Neural crest cell (in vitro differentiated cells): ENCODE measurements at places on chromosomes 12 and 14. TPM values are rescaled to one million over a fixed set of nuclear protein-coding genes. Genes with fewer than 3 reads are reported as not detected.

- DNase-seq: no peak
These were observed 31.4 kb downstream of the CFAP251 start for GRCh38 chr12:121949648-121950397.

DNA sequence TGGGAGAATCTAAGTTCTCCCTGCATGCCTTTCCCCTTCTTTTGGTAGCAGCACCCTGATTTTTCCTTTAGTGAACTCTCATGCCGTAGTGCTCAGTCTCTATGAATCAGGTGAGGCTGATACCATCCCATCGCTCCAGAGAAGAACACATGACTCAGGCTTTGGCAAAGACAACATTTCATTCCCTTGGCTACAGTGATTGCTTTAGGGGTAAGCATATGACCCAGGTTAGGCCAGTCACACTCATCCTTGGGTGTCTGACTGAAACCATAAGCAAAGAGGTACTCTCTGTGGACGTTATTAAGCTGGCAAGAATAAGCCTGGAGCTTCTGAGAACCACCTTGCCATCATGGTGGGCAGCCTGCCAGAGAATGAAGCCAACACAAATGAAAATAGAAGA is 141.8 kb downstream of the MYRFL start:
- DNase-seq: no peak

DNA sequence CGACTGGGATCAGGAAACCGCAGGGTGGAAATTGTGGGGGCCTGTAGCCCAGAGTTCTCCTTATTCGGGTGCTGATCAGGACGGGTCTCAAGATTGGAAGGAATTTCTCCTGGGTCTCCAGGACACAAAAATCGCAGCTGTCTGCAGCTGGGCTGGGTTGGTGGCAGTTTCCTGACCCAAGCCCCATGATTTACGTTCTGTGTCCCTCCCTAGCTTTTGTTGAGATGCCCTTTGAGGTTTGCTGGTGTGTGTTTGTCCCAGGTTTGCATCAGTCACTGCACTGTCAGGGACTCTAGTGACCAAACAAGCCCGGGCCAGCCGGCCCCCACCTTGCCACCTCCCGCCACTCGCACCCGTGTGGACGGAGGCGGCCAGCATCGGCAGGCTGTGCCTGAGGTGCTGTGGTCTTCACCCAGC is 89.5 kb downstream of the FBXL14 start:
- no peak for DNase-seq

GRCh38 chr12:71685312-71685906 is 473 bp upstream of the TMEM19 start:
- no peak for DNase-seq

DNA sequence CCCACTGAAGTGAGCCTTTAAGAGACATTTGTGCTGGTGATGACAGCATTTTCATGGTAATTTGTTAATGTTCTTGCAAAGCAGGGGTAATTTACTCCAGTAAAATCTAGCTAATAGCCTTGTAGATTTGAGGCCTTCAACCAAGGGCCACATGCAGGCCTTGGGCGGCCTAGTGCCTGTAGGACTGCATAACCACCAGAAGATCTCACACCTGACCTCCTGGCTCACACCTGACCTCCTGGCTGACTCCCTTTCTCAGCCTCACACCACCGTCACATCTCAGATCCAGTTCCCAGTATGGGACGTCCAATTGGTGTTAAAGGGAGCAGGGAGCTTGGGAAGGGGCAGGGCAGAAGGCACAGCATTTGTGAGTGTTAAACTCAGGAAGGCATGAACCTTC is 26.9 kb downstream of the C12orf42 start:
- no peak for DNase-seq

- no peak for DNase-seq
These were observed 96.9 kb upstream of the EVL start for GRCh38 chr14:99968191-99968920.

GRCh38 chr12:2119266-2119665 is 66.5 kb downstream of the CACNA1C start:
- no peak for DNase-seq

DNA sequence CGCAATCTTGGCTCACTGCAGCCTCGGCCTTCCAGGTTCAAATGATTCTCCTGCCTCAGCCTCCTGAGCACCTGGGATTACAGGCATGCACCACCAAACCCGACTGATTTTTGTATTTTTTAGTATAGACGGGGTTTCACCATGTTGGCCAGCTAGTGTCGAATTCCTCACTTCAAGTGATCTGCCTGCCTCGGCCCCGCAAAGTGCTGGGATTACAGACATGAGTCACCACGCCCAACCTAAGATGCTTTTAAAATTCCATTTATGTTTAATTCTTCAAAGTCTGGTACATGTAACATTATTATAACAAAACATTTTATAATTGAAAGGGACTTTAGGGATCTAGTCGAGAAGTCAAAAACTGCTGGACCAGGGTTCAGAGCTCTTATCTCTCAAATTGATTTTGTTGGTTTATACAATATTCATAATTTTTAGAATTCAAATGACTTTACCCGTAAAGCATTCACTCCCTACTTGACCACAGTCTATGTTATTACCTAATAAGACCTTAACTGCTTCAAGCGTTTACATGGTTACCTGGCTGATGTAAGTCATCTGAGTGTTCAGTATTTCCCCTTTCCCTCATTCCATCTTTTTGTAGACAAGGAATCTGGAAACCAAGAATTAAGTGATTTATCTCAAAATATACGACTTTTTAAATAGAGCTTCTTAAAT is 28.2 kb downstream of the RAP1B start:
- DNase-seq: no peak

GRCh38 chr12:58819985-58820384 is 100.3 kb downstream of the LRIG3 start:
- DNase-seq: no peak

- no peak for DNase-seq
These were observed 25.9 kb upstream of the WNK1 start for GRCh38 chr12:726281-727140.

DNA sequence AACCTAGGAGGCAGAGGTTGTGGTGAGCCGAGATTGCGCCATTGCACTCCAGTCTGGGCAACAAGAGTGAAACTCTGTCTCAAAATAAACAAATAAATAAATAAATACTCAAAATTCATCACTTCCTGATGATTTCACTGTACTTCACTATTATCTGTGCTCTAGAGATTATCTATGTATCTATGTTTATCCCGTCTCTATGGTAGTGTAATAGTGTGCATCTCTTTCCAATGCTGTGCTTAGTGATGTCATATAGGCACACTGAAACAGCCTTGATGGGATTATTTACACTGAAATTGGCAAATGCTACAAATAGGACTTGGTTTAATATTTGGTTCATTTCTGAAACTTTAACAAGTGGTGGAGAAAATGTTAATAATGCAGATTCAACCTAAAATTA is 6.5 kb downstream of the CAPS2 start:
- DNase-seq: no peak

GRCh38 chr12:27843714-27844245 is 63.7 kb upstream of the MANSC4 start:
- DNase-seq: no peak

DNA sequence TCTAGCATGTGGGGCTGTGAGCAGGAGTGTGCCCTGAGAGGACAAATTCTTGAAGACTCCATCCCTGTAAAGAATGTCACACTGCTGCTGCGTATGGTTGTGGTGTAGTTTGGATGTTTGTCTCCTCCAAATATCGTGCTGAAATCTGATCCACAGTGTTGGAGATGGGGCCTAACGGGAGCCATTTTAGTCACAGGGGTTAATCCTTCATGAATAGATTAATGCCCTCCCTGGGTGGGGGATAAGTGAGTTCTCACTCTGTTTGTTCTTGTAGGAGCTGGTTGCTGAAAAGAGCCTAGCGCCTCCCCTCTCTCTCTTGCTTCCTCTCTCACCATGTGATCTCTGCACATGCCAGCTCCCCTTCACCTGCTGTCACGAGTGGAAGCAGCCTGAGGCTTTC is 94.5 kb upstream of the VASH1 start:
- no peak for DNase-seq

DNA sequence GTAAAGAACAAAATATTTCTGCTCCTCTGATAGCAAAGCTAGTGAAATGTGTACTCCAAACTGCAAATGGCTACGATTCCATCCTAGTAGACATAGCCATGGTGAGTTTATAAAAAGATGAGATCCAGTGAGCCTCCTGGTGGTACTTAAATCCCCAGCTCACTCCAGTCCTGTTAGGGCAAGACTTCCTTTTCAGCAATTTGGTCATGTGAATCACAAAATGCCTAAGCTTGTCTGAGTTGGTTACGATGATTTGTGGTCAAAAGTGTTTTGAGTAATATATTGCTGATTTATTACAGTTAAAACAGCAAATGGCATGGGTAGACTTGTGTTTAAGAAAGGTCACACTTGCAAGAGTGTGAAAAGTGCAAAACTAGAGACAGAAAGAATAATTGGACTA is 102.7 kb upstream of the NAV3 start:
- no peak for DNase-seq

Gene KCNJ8
- 4.0 and 4.6 TPM in 2 replicates for total RNA-seq

Gene TAS2R31
- 2.1 and 2.5 TPM in 2 replicates for total RNA-seq

Gene ZFYVE26
- total RNA-seq: 24.3 TPM in 2 replicates

Gene OR4E1
- not detected in 2 replicates for total RNA-seq

Gene BBOF1
- total RNA-seq: 2.7 and 3.1 TPM in 2 replicates

Gene SLC35F4
- total RNA-seq: 0.37 TPM in 1 of 2 replicates, not detected in the other

Gene NPFF
- total RNA-seq: 0.73 TPM in 1 of 2 replicates, not detected in the other

Gene NRXN3
- 2.5 TPM in 2 replicates for total RNA-seq

Gene PAH
- not detected in 2 replicates for total RNA-seq

Gene LPAR5
- not detected in 2 replicates for total RNA-seq

Gene TAS2R46
- 0.43 and 0.89 TPM in 2 replicates for total RNA-seq
